ENCODE measurements at places on chromosomes 4 and X.

DNA sequence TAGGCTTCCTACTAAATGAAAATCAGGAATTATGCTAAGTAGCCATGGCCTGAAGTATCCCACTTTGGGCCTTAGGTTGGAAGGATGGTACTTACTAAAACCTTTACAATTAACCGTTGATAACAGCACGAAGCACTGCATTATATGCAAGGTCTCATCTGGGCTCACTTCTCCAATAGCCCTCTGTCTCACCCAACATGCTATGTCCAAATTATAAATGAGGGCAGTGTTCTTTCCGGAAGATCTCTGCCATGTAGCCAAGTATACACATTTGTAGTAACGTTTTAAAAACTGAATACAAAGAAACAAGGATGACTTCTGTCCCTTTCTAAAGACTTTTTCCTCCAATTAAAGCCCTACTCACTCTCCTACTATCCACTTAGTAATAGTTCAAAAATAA, 51.6 kb downstream of the SCFD2 start:
- DNase-seq, result no peak

- no peak for DNase-seq
Observed at GRCh38 chr4:113368056-113368455, 318.6 kb downstream of the ANK2 start.

GRCh38 chr4:168853770-168854169, 156.3 kb downstream of the CBR4 start:
- DNase-seq, result no peak

DNA sequence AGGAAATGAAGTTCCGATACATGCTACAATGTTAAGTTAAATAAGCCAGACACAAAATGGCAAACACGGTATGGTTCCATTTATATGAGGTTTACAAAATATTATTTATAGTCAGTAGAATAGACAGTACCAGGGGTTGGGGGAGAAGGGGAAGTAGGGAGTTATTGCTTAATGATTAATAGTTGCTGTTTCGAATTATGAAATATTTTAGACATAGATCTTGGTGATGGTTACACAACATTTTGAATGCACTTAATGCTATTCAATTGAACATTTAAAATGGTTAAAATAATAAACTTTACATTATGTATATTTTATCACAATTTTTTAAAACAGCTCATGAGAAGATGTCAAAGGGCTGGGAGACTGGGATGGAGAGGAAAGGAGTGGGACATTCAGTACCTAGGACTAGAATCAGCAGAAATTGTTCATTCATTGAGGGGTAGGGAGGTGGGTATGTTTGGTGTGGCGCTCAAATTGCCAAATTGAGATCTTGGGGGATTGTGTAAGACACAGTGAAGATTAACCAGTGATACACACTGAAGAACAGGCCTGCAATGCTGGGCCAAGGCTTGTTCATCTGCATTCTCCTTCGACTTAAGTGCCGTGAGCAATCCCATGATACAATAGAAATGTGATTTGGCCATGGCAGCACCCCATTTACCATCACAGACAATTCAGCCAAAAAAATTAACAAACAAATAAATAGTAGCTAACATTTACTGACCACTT, 165.6 kb upstream of the GALNT7 start:
- no peak for DNase-seq

GRCh38 chr4:23737571-23737970, 152.3 kb downstream of the PPARGC1A start:
- no peak for DNase-seq

DNA sequence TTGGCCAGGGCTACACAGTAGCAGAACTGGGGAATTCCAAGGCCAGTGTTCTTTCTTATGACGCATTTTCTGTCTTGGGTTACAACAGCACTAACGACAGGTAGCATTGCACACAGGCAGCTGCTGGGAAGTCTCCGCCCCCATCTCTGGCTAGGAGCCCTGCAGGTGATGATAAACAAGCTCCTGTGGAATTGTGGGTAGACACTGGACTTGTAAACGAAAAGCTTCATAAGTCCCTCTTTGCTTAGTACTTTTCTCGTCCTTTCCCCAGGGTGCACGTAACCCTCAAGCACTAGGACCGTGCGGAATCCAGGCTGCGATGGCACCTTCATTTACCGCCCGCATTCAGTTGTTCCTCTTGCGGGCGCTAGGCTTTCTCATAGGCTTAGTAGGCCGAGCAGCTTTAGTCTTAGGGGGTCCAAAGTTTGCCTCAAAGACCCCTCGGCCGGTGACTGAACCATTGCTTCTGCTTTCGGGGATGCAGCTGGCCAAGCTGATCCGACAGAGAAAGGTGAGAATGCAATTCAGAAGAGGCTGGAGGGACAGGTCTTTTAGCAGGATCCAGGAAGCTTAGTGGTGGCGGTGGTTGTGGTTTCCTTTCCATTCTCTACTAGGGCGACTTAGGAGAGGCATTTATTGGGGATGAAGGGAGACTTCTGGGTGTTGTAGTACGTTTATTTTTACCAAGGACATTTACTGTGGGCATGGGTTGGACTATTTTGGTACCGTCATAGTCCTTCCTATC, at the start of gene FAAH2:
Gene FAAH2, plus strand, starts transcription at position 200 of the 745 bp plus-strand sequence. Its CDS starts 120 bp downstream, at position 320.
- peak; percentile 60 for DNase-seq

DNA sequence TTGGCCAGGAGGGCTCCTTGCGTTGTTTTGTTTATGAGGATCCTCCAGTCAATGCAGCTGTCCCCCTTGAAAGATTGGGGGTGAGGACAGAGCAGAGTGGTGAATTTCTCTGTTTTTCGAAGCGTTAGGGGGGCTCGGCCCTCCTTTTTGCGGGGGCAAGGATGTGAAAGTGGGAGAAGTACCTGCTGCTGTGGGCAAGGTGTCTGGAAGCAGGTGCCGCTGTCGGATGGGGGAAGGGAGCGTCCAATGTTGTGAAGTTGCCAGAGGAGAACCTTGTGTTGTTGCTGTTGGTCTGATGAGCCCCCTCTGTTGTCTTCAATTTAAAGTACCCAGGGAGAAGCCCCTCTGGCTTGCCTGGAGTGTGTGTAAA, 613 bp downstream of the GLRB start:
- DNase-seq, result no peak

GRCh38 chrX:13780868-13781427, 35.9 kb downstream of the GPM6B start:
- DNase-seq, result no peak

DNA sequence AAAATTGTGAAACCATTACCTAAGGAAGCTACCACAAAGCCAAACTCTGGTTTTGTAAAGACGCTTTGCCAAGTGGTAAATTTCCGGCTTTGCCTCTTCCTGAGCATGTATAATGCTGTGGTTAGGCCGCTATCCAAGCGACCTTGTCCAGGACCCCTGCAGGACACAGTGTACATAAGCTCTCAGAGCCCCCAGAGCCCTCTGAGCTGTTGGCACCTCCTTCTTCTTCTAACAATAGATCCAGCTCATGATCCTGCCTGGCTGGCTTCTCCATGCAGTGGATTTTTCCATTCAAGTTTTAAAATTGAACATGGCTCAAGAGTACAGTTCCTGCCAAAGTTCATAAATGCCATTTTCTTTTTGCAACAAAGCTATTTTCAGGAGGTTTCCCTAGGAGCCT, 326.7 kb downstream of the MAPK10 start:
- no peak for DNase-seq

DNA sequence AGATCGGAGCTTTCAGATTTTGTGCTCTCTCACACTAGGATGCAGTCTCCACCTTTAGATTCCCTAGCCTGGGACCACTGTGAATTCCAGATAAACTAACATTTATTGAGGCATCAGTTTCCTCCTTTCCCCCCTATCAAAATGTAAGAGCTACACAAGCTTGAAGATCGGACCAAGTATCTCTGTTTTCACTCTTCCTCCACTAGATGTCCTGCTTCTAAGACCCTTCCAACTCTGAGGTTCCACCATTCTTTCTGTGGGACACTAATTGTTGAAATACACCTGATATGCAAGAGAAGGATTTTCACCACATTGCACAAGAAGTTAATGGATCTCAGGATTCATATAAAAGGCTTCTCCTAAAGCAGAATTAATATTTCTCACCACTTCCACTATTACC, 43.0 kb upstream of the PHOX2B start:
- no peak for DNase-seq

- no peak for DNase-seq
Observed at GRCh38 chr4:123616951-123617461, 220.4 kb downstream of the SPRY1 start.

GRCh38 chr4:168501407-168501806, 4.6 kb downstream of the PALLD start:
- no peak for DNase-seq

- DNase-seq, result no peak
Observed at GRCh38 chr4:176271749-176272148, 2.7 kb upstream of the ASB5 start.

DNA sequence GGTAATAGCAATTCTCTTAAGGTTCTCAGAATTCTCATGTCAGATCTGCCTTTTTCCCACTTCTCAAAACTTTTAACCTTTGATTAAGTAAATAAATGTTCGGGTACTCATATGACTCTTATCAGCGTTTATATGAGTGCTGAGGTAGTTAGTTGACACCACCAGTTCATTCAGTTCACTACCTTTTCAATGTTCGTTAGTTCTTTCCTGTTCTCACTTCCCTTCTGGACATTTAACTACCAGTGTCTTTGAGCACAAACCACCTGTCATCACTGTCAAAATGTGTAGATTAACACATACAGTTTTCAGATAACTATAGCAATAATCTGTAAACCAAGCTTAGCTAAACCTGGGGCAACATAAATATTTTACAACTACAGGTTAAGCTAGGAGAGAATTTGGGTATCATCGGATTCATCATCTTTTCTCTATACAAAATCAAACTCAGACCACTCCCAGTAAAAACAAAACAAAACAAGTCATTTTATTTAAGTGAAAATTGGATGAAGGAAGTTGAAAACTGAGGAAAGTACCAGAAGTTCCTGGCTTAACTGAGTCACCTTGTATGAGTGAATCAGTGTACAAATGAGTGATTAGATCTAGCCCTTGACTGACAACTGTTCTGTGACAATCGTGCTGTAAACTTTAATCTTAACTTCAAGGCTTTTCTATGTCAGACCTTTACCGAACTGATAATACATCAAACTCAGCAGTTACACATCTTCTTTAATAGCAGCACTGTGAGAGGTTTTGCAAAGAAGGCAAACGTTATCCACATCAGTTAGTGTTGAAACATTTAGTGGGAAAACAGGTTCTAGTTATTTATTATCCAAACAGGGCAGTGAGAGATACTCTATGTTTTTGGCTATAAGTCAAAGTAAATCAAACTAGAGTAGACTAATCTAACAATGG, 41.9 kb downstream of the ARHGEF38 start:
- peak; percentile 49 for DNase-seq

GRCh38 chr4:29559286-29559685, 1160.9 kb upstream of the PCDH7 start:
- no peak for DNase-seq

DNA sequence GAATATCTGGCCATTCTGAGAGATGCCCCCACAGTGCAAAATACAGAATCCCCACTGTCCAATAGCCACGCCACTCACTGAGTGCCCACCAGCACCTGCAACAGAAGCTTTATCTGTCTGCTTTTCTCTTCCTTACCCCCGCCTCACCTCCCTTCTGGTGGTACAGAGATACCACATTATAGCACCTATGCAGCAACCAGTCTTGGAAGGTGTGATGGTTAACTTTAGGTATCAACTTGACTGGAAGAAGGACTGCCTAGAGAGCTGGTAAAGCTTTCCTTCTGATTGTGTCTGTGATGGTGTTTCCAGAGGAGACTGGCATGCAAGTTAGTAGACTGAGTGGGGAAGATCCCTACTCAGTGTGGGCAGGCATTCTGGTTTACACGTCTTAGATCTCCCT, 61.8 kb upstream of the TXK start:
- DNase-seq, result no peak

- no peak for DNase-seq
Observed at GRCh38 chrX:24283127-24283794, 30.6 kb downstream of the SUPT20HL2 start.

DNA sequence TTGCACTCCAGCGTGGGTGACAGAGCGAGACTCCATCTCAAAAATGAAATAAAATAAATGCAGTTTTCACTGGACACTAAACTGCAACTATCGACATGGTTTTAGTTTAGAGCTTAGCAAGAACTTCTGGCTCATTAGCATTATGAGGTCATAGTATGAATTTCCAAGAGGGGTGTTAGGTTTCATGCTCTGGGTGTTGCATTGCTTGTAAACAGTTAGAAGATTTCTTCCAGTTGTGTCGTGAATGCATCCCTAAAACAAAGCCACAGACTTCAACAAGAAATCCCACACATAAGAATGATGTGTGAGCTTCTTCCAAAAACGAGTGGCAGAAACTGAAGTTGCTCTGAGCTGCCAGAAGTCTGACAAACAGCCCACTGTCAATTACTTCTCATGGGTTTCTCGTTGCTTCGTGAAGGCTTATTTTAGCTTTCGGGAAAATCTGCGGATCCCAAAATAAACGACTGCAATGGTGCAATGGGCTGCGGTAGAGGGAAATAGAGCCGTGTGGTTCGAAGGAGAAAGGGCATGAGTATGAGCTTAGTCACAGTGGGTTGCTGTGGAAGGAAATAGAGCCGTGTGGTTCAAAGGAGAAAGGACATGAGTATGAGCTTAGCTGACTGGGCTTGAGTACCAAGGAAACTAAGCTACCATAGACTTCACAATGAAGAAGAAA, 354.9 kb downstream of the DHRSX start:
- no peak for DNase-seq

DNA sequence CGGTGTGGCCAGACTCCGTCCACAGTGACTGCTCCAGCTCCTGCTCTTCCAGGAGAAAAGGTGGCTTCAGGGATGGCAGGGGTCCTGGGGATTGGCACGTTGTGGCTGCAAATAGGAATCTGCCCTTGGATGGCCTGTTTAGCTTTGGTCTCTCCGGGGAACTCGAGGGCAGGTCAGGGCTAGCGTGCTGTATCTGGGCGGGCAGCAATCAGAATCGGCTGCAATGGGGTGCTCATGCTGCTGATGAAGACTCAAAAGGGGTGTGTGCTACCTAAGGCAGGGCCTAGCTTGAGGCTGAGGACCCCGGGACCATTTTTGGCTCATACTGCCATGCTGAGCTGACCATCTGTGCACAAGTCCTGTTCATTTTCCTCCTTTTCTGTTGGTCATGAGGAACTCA, 51.3 kb downstream of the RGS12 start:
- no peak for DNase-seq

DNA sequence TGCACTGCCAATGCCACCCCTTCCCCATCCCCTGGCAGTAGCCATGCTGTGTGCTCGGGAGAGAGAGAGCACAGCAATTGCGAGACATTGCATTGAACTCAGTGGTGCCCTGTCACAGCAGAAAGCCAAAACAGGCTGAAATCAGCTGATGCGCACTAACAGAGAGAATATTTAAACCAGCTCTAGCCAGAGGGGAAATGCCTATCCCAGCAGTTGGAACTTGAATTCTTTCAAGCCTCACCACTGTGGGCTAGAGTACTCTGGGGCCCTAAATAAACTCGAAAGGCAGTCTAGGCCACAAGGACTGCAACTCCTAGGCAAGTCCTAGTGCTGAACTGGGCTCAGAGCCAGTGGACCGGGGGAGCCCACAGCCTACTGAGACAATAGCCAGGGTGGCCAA, 17.7 kb upstream of the RP2 start:
- no peak for DNase-seq

GRCh38 chrX:105228602-105229001, 8.1 kb upstream of the TEX13A start:
- no peak for DNase-seq
